Stimulated activated CD4-positive, alpha-beta T cell treated with anti-CD3 and anti-CD28 coated beads, Interleukin-1b, Interleukin-23, amount 100 ng/mL, for 1 hour (primary cell): ENCODE measurements at places on chromosomes 1 and 21.

DNA sequence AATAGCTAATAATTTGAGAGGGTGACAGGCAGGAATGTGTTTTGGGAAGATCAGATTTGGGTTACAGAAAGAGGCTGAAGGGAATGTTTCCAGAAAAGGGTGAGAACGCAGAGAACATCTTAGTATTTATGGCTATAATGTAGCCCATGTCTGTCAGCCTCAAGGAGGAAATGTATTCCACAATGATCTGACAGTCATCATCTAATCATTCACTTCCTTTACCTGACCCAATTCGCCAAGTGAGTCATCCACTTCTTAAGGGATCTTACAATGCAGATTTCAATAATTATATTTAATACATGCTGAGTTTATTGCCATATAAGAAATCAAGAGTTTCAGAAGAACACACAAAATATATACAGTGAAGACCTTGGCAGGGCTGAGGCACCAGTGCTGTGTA, 10.8 kb downstream of the TRIM45 start:
- no peak for DNase-seq

DNA sequence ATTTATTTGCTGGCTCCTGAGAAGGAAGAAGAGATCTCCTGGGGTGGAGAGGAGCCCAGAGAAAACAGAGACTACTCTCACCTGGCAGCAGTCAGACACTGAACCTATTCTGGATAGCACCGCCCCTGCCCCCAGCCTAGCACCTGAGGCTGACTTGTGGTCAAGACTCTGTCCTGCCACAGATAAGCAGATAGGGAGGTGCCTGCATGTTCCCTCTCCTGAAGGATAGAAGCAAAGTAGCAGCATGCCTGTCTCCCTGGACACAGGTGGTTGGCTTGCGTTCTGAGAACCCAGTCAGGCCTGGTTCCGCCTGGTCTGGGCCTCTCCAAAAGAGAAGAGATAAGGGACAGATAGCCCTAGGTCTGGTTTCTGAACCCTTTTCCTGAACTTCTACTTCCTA, 1.3 kb upstream of the EFNA3 start:
- DNase-seq: no peak

DNA sequence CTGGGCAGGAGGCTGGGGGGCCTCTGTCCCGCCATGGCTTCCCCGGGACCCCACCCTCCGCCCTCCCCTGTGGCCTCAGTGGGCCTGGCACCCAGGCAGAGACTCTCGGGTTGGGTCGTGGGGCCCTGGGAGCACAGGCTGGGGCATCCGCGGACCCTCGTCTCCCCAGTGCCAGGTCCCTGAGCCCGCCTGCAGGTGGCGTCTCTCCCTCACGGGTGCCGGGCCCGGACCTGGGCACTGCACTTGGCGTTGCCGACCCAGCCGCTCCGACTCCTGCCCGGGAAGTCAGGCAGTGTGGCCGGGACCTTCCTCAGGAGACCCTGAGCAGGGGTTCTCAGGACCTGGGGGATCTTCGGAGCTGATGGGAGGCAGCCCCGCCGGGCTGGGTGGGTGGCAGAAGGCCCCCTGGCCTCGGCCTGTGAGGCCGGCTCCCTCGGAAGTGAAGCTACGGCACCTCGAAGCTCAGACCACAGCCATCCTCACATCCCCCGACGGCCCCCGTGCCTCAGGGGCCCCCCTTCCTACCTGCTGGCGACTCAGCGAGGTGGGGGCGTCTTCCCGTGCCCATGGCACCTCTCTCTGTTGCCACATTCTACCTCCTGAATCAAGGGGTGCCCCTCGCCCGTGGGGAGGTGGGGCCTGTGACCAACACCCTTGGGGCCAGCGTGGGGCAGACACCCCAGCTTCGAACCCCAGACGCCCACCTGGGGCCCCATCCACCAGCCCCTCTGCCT, 6.4 kb upstream of the C1orf159 start:
- peak; percentile 69 for DNase-seq

DNA sequence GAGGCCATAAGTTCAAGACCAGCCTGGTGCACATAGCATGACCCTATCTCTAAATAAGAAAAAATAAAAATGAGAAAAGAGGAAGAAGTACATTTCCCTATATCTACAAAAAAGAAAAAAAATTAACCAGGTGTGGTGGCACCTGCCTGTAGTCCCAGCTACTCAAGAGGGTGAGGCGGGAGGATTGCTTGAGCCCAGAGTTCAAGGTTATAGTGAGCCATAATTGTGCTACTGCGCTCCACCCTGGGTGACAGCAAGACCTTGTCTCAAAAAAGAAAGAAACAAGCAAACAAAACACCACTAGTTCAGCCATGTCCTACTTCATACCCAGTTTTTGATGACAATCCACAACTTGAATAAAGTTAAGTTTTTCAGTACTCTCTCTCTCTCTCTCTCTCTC, 30.7 kb upstream of the TDRD10 start:
- DNase-seq: no peak

GRCh38 chr1:101188331-101188730, 48.5 kb upstream of the S1PR1 start:
- no peak for DNase-seq

- no peak for DNase-seq
Observed at GRCh38 chr21:31616216-31616615, 43.3 kb upstream of the SOD1 start.

DNA sequence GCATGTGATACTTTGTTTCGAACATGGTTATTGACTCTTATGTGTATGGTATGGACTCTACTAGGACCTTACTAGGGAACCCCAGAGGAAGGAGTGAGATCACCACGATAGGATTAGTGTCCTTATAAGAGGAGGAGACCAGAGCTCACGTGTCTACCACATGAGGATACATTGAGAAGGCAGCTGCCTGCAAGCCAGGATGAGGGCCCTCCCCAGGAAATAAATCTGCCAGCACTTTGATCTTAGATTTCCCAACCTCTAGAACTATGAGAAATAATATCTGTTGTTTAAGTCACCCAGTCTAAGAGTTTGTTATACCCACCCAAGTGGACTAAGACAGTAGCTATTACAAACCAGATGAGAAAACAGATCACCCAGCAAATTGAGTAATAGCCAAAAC, 559.3 kb upstream of the USP24 start:
- no peak for DNase-seq

- no peak for DNase-seq
Observed at GRCh38 chr1:88168126-88168525, 515.9 kb upstream of the PKN2 start.

- no peak for DNase-seq
Observed at GRCh38 chr1:209106237-209106741, 477.2 kb upstream of the CAMK1G start.

GRCh38 chr1:36136535-36136934, 11.5 kb upstream of the COL8A2 start:
- DNase-seq: no peak

GRCh38 chr1:52368383-52369172, 2.6 kb upstream of the CC2D1B start:
- DNase-seq: peak; percentile 17

DNA sequence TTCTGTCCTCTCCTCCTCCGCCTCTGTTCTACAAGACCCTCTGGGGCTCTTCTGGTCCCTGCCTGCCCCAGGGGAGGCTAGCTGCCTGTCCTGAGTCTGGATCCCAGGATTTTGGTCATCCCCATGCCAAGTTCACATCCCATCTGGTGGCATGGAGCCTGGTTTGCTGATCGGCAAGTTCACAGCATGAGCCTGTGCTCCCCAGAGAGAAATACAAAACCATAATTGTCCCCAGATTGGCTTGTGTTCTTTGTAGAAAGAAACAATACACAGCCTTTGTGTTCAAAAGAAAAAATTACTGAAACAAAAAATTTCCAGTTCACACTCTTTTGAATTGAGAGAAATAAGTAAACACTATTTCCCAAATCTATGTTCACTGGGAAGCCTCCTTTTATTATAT, 149.4 kb upstream of the ZC3H12A start:
- DNase-seq: no peak

- DNase-seq: no peak
Observed at GRCh38 chr1:11056504-11056903, 3.3 kb downstream of the SRM start.

DNA sequence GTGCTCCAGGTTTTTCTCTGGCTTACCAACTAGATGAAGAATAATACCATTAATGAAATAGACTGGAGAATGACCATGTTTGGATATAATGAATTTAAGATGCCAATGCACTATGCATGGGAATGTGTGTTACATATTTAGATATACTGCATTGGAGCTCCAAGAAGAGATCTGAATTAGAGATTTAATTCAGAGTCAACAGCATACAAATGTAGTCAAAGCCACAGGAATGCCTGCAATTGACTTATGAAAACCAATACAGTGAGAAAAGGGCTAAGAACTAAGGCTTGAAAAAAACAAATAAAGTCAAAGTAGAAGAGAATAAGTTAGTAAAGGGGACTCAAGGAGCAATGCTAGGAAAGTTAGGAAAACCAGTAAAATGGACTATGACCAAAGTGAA, 59.1 kb downstream of the USP24 start:
- DNase-seq: no peak

GRCh38 chr1:65317866-65318653, 8.7 kb downstream of the DNAJC6 start:
- no peak for DNase-seq

GRCh38 chr1:30853350-30853749, 55.2 kb downstream of the SDC3 start:
- no peak for DNase-seq

GRCh38 chr1:95046359-95046758, 26.4 kb downstream of the ALG14 start:
- no peak for DNase-seq

DNA sequence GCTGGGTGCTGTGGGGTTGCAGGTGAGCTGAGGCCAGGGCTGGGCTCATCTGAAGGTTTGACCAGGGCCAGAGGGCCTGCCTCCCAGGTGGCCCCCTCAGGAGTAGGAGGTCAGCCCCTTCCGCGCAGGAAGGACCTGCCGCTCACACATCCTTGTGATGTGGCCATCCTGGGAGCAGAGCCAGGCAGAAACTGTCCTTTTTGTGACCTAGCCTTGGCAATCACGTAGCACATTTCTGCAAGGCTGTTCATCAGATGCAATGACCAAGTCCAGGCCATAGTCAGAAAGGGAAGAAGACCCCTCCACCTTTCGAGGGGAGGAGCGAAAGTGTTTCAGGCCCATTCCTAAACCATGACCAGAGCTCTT, 55.5 kb upstream of the TRAPPC10 start:
- no peak for DNase-seq

DNA sequence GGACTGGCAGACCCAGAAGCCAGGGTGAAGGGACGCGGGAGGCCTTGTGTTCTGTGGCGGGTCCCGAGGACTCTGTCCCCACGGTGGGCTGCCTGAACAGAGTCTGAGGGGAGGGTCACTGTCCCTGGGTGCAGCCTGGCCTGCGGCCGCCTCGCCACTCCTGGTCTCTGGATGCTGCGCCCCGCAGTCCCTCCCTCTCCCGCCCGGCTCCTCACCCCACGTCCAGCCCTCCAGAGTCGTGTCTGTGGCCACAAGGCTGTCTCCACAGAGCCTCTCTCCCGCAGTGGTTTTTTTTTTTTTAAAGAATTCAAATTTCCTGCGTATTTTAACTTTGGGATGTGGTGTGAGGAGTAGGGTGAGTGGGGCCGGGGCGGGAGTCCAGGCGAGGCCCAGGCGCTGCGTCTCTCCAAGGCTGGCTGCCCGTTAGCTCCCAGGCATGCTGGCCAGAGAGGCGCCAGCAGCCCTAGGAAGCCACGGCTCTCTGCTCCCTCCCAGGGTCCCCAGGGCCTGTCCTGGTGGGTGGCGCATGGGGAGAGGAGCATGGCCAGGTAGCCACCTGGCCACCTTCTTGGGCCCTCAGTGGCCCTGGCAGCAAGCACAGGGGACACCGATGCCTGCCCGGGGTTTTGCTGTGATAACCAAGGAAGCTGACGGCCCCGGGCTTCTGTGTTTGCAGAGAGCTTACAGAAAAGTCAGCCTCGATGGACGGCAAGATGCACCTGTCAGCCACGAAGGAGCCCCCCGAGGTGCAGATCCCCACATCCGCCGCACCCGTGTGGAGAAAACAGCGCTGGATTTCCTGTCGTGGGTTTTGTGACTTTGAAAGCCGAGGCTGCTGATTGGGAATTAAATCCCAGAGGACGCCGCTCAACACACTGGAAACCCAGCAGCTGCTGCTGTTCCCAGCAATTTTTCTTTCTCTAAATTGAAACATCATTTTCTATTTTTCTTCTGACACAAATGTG, 72.8 kb downstream of the MORN1 start:
- DNase-seq: no peak

DNA sequence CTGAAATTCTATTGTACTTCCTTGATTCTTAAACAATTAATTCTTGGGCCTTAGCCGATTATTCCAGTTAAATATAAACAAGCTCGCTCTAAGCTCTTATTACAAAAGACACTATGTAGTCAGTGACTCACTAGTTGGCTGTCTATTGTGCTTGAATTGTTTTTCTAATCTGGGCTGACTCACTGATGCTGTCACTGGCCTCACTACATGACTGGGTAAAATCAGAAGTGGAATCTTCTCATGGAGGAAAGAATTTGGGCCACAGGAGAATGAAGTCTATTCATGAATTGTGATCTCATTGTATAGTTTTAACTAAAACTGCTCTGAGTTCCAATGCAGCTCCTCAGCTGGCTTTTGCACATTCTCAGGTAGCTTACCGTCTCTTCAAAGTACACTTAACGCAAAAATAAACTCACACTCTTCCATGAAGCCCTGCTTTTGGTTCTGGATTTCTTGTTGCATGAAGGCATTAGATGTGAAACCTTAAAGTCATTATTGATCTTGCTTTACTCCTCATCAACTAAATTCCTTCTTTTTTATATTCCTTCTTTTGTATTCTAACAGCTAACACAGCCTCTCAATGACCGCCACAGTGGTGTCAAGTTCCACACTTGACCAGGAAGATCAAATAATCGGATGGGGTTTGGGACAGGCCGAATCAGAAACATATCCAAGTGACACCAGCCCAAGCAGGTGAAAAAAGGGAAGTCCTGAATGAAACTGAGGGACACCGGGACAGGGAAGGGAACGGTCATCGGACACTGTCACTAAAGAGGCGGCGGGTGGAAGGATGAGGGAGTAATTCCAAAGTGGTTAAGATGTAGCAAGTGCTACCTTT, 80.9 kb upstream of the LBR start:
- no peak for DNase-seq

- no peak for DNase-seq
Observed at GRCh38 chr1:9294910-9295636, 2.4 kb downstream of the SPSB1 start.

- DNase-seq: no peak
Observed at GRCh38 chr1:244436336-244437085, 15.2 kb downstream of the ADSS2 start.

- no peak for DNase-seq
Observed at GRCh38 chr21:32726839-32727686, 750 bp downstream of the SYNJ1 start.

GRCh38 chr1:241034203-241034936, 322.6 kb downstream of the RGS7 start:
- no peak for DNase-seq

- DNase-seq: no peak
Observed at GRCh38 chr1:113042285-113043143, 30.5 kb upstream of the LRIG2 start.

- DNase-seq: no peak
Observed at GRCh38 chr1:230857077-230857476, 11.2 kb downstream of the C1orf198 start.

DNA sequence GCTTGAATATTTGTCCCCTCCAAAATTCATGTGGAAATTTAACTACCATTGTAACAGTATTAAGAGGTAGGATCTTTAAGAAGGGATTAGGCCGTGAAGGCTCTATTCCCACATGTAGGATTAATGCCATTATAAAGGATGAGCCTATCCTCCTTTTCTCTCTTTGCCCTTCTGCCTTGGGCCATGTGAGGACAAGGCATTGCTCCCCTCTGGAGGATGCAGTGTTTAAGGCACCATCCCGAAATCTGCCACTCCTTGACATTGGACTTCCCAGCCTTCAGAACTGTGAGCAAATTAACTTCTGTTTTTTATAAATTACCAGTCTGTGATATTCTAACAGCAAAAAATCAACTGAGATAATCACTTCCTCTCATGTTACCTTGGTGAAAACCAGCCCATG, 124.4 kb downstream of the TOMM20 start:
- no peak for DNase-seq
